ENCODE measurements at places on chromosomes 11 and 22.

- DNase-seq, result no peak
Measured at GRCh38 chr11:45834298-45834756, 12.9 kb upstream of the CRY2 start.

- no peak for DNase-seq
Measured at GRCh38 chr22:24090581-24090980, 79.5 kb downstream of the CABIN1 start.

GRCh38 chr22:47422736-47423135 lies 660.3 kb downstream of the TBC1D22A start:
- DNase-seq, result no peak

- no peak for DNase-seq
Measured at GRCh38 chr22:35334004-35334403, 34.3 kb downstream of the TOM1 start.

- no peak for DNase-seq
Measured at GRCh38 chr22:41523464-41524221, 20.6 kb downstream of the POLR3H start.

GRCh38 chr11:82855616-82856015 lies 44.6 kb downstream of the PRCP start:
- DNase-seq, result no peak

- DNase-seq, result no peak
Measured at GRCh38 chr11:43735115-43735514, 54.6 kb downstream of the HSD17B12 start.

GRCh38 chr22:44906248-44906936 lies 103.4 kb downstream of the PHF21B start:
- DNase-seq, result no peak

- no peak for DNase-seq
Measured at GRCh38 chr11:8017894-8018483, 30.9 kb downstream of the EIF3F start.

DNA sequence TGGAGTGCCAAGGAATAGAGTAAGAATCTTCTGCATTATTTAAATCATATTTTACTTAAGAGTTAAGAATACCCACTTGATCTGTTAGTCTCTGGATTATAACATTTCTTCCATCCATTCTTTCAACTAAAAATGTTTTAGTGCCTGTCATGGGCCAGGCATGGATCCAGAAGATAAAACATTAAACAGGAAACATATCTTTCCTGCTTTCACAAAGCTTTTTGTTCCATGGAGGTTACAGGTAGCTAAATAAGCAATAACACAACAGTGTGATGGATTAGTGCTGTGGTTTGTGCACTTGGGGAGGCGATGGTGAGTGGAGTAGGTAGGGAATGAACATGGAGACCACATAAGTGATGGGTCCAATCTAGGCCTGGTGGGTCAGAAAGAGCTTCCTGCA lies 258.5 kb downstream of the DDX10 start:
- DNase-seq, result no peak

DNA sequence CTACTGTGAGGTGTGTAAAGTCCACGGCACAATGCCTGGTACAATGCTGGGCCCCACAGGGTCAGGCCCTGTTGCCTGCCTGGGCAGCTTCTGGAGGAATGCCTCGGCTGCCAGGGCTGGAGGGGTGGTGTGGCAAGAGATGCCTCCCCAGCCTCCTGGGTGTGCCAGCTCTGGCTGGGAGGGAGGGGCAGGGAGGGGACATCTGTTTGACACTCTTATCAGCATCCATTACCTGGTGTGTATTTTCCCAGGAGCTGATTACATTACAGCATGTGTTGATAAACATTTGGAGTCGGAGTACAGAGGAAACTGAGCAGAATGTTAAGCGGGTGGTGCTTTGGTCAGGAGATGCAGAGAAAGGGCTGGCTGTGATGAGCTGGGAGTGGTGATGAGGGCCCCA lies 11.0 kb upstream of the NECTIN1 start:
- no peak for DNase-seq

- no peak for DNase-seq
Measured at GRCh38 chr22:30436196-30436595, 10.6 kb downstream of the MTFP1 start.

GRCh38 chr11:111000400-111001080 lies 245.0 kb upstream of the POU2AF2 start:
- no peak for DNase-seq

GRCh38 chr11:97525273-97525672 lies 1135.5 kb downstream of the JRKL start:
- no peak for DNase-seq

DNA sequence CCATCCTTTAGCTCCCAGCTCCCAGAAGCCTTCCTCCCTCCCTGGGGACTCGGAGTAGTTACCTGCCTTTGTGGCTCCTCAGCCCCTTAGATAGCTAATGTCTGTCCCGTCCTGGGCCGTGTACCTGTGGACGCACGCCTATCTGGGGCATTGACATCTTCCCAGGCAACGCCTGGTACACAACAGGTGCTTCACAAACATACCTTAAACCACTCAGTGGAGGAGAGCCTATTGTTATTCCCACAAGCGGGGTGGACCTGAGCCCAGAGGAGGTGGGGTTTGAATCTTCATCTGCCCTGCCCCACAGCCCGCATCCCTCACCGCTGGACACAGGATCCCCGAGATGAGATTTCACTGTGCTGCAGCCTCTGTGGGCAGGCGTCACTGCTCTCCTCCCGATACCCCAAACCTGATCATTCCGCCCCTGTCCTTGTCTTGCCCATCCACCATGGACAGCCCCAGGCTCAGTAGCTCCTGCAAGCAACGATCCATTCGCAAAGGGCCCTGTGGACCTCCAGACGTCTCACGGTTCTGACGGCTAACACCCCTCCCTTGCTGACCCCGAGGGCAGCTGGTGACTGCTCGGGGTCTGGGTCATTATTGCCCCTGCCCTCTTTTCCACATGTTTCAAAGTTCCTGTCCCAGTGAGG lies 73.8 kb upstream of the SHISAL1 start:
- no peak for DNase-seq

DNA sequence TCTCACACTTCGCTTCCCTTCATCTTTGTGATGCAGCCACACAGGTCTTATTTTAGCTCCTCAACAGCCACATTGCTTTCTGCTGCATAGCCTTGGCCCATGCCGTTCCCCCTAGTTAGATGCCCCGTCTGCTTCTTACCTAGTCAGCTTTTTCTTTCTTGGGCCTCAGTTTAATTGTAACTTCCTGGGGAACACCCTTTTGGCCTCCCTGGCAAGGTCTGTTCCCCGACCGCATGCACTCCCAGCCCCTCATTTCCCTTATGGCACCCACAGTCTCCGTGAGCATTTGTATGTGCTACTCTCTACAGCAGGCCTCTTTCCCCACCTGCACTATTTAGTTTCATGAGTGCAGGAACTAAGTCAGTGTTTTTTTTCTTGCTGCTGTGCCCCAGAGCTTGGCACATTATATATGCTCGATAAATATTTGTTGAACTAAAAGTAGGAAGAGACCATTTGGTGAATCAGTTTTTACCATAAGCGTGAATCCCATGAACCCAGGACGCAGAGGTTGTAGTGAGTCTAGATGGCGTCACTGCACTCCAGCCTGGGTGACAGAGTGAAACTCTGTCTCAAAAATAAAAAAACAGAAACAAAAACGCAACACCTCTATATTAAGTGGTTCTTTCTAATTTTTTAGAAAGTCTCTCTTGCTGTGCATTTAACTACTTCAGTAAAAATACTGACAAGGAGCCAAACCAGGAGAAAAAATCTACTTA lies 38.5 kb downstream of the TNRC6B start:
- no peak for DNase-seq

GRCh38 chr11:35035894-35036408 lies 103.0 kb upstream of the CD44 start:
- DNase-seq, result peak; percentile 90

DNA sequence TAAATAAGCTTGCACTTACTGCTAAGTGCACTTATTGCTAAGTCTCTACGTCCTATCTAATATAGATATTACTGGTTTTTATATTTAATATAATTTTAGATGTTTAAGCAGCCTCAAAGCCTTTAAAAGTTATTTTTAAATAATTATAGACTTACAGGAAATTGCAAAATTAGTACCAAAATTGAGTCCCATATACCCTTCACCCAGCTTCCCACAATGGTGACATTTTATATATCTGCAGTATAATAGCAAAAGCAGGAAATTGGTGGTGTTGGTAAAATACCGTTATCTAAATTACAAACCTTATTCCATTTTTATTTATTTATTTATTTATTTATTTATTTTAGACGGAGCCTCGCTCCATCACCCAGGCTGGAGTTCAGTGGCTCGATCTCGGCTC lies 1.9 kb upstream of the AP1B1 start:
- no peak for DNase-seq

DNA sequence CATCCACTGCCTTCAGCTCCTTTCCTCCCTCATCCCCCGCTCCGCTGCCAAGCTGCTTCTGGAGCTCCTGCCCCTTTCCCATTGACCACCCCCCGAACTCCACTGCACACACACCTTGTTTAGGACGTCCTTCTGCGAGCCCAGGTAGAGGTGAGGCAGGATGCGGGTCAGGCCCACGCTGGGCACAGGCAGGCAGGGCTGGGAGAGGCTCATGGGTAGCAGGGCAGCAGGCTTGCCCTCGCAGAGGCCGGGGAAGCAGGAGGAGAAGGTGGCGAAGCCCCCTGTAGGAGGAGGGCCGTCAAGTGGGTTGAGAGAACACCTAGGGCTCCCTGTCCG lies 13.3 kb downstream of the DUSP8 start:
- no peak for DNase-seq

- DNase-seq, result no peak
Measured at GRCh38 chr22:50665212-50665611, 7.4 kb upstream of the SHANK3 start.

DNA sequence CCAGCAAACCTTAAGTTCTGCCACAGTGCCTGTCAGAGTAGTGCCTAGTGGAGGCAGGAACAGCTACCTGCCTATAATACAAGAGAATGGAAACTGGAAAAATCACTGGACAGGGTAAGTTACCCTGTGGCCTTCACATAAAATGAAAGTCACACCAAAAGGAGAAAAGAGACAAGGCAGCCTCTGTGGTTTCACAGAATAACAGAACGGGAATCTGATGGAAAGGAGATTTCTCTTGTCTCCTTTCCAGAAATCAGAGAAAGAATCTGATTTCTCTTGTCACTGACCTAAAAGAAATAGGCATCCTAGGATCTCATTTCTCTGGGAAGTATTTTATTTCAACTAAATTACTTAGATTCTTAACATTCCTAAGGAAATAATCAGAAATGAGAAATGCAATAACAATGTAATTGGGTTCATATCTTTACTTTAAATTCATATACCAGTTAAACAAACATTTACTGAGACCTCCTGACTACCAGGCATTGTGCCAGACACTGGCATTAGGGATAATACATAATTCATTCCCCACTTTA lies 41.6 kb downstream of the PRCP start:
- DNase-seq, result no peak

- no peak for DNase-seq
Measured at GRCh38 chr22:32617271-32617670, 142.7 kb downstream of the FBXO7 start.

- DNase-seq, result no peak
Measured at GRCh38 chr22:44802071-44802700, 49.8 kb downstream of the ARHGAP8 start.

DNA sequence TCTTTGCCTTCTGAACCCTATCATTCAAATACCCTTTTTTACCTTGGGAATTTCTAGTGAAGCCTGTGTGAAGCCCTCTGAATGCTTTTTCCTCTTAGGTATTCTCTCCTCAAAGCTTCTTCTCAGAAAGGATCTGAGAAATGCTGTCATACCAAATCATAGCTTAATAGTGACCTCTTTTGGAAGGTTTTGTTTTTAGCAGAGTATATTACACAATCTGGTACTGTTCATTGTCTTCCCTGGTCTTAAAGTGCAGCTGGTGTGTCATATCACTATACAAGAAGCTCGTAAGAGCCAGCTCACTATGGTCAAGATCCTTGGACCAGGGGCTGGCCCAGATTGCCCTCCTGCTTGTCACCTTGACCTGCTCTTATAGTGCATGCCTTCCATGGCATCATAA lies 204.4 kb upstream of the ANO5 start:
- no peak for DNase-seq

GRCh38 chr22:27107824-27108223 lies 450.4 kb downstream of the MIAT start:
- DNase-seq, result peak; percentile 93

GRCh38 chr11:124807660-124808270 lies 7.6 kb upstream of the MSANTD2 start:
- no peak for DNase-seq

DNA sequence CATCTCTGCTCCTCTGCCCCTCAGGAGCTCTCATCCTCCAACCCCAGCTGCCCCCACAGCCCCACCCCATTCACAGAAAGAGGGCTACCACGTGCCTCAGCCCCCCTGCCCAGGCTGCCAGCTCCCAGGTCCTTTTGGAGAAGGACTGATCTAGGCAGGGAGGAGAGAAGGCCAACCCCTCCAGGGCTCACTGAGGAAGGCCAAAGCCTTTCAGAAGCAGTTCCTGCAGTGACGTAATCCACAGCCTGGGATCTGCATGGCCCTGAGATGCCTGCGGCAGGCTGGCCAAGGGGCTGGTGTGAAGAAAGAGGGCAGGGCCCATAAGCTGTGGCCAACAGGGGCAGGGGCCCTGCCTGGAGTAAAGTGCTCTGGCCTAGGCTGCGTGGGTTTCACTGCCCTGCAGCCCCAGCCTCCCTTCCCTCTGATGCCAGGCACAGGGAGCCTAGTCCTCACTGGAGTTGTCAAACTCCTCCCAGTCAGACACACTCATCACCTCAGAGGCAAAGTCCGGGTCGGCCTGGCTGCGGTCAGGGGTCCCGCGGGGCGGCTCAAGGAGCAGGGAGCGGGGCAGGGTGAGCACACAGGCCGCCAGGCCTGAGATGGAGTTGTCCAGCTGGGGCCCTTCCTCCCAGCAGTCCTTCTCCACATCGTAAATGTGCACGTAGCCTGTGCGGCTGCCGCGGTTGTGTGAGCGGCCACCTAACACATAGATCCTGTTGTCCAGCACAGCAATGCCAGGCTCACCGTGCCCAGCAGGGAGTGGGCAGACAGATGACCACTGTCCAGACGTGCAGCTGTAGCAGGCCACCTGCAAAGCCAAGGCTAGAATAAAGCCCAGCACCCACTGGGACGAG lies 4.2 kb upstream of the SCARF2 start:
- no peak for DNase-seq

DNA sequence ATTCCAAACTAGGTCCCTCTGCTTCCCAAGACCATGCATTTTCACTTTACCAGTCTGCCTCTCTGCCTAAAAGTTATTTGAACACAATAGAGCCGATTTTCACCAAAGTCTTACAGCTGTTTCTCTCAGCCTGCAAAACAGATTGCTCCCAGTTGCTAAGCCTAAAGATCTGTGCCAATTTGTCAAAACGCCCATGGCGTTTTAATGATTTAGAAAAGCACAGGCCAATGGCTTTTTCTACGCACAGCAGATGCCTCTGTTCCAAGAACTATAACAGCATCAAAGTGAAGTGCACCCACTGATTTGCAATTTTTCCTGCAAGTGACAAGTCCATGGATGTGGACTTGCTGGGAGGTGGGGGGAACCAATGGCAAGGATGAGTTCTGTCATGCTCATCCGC lies 173.9 kb upstream of the SYN3 start:
- no peak for DNase-seq

GRCh38 chr22:20522134-20523004 lies 15.0 kb downstream of the MED15 start:
- DNase-seq, result no peak

GRCh38 chr11:33258631-33259205 lies 1.5 kb downstream of the HIPK3 start:
- DNase-seq, result peak; percentile 31

GRCh38 chr11:44033856-44034255 lies 13.9 kb upstream of the ACCSL start:
- DNase-seq, result no peak

- no peak for DNase-seq
Measured at GRCh38 chr22:37497062-37497599, 10.9 kb upstream of the MFNG start.

- DNase-seq, result peak; percentile 27
Measured at GRCh38 chr11:33829430-33830141, 55.3 kb upstream of the FBXO3 start.

Measured in CD14-positive monocyte (primary cell).